Stimulated activated CD4-positive, alpha-beta T cell treated with anti-CD3 and anti-CD28 coated beads, Interleukin-4, amount 100 ng/mL, for 24 hours (primary cell): ENCODE measurements at places on chromosomes 7 and 10.

DNA sequence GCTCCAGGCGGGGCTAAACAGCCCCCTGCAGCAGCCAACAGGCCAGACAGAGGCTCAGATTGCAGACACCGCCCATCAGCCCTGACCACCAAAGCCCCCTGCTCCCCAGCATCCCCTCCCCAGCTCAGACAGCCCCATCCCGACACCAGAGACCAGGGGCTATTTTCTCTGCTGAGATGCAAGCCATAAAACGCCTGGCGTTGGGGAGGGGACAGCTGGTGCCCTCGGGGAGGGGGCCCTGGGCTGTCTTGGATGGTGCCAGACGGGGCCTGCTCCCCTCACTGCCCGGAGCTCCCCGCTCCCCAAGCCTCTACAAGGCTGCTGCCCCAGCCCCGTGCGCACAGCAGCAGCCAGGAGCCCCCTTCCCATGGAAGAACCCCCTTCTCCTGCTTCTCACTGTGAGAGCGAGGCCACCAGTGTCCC lies 31.8 kb downstream of the GET4 start:
- no peak for DNase-seq

GRCh38 chr10:72079356-72079755 lies 9.0 kb downstream of the SPOCK2 start:
- DNase-seq: peak; percentile 57

- no peak for DNase-seq
These were observed 26.5 kb upstream of the TMEM248 start for GRCh38 chr7:66894463-66895080.

- DNase-seq: no peak
These were observed 4.9 kb upstream of the ZMIZ2 start for GRCh38 chr7:44743750-44744149.

DNA sequence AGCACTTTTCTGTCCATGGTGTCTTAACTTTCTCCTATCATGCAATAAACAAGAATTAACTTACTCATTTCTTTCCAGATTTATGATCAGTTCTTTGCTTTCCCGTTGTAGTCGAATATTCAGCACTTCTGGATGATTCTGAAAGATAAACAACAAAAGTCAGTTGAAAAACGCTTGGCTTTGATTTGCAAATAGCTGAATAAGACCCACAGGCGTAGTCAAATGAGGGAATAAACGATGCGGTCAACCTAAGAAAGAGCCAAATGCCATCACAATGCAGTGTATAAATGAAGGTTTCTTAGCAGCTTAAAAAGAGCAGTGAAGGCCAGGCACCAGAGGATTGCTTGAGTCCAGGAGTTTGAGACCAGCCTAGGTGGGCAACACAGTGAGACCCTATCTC lies 109.4 kb downstream of the ADAM12 start:
- no peak for DNase-seq

- DNase-seq: no peak
These were observed 95.5 kb upstream of the AGK start for GRCh38 chr7:141455723-141456122.

GRCh38 chr7:78765943-78766729 lies 687.3 kb downstream of the MAGI2 start:
- no peak for DNase-seq

GRCh38 chr10:103929381-103929921 lies 11.5 kb upstream of the STN1 start:
- no peak for DNase-seq

DNA sequence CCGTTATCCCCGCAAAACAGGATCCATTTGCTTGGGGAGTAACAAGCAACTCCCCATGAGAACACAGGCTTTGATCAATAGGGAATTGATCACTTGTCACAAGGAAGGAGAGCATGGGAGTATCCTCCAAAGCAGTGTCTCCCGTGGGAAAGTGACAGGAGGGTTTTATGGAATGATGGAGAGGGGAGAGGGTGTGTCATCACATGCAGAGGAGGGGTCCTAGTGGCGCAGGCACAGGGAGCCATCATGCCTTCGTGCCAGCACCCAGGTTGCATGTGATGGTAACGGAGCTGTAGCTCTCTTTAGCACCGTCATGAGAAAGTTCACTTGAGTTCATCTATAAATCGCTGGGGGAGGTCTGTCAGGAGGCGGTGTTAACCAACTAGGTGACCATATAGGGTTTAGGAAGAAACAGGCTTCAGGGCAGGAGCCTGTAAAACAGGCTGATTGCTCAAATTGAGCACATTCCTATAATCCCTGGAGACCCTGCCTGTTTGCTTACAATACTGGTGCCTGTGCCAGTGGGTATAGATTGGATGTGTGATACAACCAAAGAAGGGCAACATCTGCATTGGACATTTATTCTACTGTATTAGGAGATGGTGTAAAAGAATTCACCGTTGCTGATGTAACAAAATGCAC lies 428.5 kb downstream of the GALNT17 start:
- no peak for DNase-seq
